ENCODE measurements at places on chromosomes 3 and 15. TPM values are rescaled to one million over a fixed set of nuclear protein-coding genes. Genes with fewer than 3 reads are reported as not detected.
A peak's percentile ranks its signal among the peaks of the same experiment; 100 is the strongest.

DNA sequence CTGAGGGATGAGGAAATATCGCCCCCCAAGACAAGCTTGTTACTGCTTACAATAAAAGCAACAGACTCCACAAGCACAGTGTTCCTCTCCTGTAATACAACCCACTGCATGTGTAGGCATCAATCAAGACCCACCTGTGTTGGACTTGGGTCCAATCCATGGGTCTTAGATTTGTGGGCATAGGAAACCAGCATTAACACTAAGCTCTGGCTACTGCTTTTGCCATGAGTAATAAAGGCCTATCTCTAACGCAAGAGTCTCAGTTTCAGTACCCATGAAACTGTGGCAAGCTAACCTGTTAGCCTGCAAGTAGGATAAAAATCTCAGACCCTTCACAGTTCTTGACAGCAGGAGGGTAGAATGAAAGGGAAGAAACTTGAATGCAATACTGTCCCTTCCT, 5.2 kb upstream of the EIF1B start:
- no peak for DNase-seq

DNA sequence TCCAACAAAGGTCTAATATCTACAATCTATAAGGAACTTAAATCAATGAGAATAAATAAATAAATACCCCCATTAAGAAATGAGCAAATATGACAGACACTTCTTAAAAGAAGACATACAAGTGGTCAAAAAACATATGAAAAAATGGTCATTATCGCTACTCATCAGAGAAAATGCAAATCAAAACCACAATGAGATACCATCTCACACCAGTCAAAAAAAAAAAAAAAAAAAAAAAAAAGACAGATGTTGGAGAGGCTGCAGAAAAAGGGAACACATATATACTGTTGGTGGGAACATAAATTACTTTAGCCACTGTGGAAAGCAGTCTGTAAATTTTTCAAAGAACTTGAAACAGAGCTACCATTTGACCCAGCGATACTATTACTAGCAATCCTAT, 31.6 kb upstream of the OR5H6 start:
- DNase-seq, result no peak

GRCh38 chr3:22735373-22735772, 467.8 kb upstream of the UBE2E2 start:
- DNase-seq, result no peak

- no peak for DNase-seq
Measured at GRCh38 chr15:48573780-48574179, 71.7 kb downstream of the FBN1 start.

DNA sequence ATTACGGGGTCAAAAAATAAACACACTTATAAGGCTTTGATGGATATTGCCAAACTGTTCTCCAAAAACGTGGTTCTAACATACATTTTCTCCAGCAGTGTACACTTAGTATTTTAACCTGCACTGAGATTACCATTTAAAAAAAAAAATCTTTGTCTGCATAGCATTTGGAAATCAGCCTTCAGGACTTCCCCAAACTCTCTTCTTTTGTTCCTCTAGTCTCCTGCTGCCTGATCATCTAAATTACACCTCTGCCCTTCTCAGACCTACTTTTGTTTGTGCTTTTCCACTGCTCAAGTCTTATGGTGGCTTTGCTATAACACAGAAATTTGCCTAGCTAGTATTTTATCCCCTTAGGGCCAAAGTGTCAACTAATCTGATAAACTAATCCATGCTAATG, 3.8 kb downstream of the NCEH1 start:
- no peak for DNase-seq

- DNase-seq, result no peak
Measured at GRCh38 chr3:32945136-32945535, 6.3 kb upstream of the CCR4 start.

DNA sequence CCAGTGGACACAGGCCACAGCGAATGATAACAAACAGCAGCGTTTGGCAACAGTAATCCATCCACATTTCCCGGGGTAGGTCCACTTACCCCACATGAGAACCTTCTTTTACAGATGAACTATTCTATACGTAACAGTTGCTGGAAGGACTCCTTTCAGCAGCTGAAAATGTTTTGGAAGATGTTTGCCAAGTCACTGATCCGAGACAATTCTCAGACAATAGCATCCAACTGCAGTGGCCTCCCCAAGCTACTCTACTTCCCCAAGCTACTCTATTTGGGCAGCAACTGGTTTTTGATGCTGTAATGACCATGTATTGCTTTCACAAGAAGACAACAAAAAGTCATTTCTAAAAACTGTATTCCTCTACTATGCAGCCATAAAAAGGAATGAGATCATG, 87.5 kb downstream of the ADAMTS17 start:
- DNase-seq, result no peak

DNA sequence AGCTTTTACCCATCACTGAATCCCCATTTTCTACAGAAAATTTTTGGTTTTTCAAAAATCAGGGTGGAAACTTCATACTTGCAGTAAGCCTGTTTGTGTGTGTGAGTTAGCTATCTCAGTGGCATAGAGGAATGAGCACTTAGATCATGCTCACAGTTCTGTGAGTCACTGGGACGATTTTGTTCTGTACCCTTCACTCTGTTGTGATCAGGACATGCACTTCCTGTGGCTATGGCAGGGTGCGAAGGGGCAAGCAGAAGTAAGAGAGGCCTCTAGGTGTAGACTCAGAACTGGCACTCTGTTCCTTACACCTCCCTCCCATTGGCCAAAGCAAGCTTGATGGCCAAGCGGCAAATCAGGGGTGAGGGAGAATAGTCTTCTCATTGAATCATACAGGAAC, 11.6 kb downstream of the NIPA2 start:
- DNase-seq, result no peak

GRCh38 chr3:113829576-113830354, 8.8 kb upstream of the GRAMD1C start:
- no peak for DNase-seq

DNA sequence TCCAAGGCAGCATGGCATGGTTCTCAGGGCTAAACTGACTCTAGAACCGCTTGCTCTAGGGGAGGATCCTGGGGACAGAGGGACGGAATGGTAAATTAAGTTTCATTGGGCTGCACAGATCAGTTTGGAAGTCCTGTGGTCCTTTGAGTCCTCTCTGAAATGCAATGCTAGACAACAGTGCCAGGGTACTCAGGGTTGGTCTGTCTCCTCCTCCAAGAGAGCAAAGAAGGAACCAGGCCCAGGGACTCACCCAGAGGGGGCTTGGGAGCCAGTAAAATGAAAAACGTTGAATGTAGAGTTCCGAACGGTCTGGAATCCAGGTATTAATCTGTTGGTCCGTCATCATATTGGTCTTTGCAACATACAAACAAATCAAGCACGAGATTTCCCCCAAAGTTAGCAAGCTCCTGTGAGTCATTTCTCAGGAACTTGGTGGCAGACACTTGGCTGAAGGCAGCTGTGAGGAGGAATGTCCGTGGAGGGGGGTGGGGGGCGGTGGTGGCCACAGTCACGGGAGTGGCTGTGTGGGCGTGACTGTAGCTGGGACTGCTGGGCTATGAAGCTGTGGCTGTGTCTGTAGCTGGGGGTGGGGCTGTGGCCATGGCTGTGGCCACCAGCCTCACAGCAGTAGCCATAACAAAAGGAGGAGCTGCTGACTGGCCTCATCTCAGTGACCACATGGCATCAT, 361.0 kb downstream of the SHQ1 start:
- peak; percentile 78 for DNase-seq

The PLXNB1 gene
- 69.9 TPM for total RNA-seq

The SLC28A2 gene
- total RNA-seq, result not detected

The CLSTN2 gene
- 20.6 TPM for total RNA-seq

The KIF23 gene
- total RNA-seq, result 5.8 TPM

The CNTN6 gene
- 0.26 TPM for total RNA-seq

The EXD1 gene
- not detected for total RNA-seq

The FBXW12 gene
- total RNA-seq, result not detected
